Activated effector memory CD4-positive, alpha-beta T cell treated with anti-CD3 and anti-CD28 coated beads, Interleukin-2, amount 50 U/mL, for 16 hours (primary cell): ENCODE measurements at places on chromosomes 12 and 14.
A peak's percentile ranks its signal among the peaks of the same experiment; 100 is the strongest.

DNA sequence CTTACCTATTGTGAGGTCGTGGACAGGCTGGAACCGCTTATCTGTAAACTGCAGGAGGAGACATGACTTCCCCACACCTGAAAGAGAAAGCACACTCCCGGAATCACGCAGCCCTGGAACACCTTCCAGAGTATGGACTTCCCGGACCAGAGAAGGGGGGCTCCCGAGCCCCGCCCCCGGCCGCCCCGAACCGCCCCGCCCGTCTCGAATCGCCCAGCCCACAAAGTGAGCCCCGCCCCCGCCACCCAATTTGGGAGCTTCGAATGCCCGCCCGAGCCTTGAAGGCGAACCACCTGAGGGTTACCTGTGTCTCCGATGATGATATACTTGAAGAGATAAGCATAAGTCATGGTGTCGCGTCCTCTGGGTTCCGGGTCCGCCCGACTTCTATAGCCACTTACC is 235 bp downstream of the RAB2B start:
- DNase-seq: peak; percentile 94

- DNase-seq: no peak
These were observed 75.5 kb upstream of the RERGL start for GRCh38 chr12:18165422-18165871.

GRCh38 chr12:127809275-127809674 is 457.7 kb upstream of the TMEM132C start:
- no peak for DNase-seq

- DNase-seq: no peak
These were observed 238.0 kb downstream of the C12orf42 start for GRCh38 chr12:103257763-103258162.

- DNase-seq: no peak
These were observed 40.8 kb downstream of the CCNK start for GRCh38 chr14:99522025-99522401.

DNA sequence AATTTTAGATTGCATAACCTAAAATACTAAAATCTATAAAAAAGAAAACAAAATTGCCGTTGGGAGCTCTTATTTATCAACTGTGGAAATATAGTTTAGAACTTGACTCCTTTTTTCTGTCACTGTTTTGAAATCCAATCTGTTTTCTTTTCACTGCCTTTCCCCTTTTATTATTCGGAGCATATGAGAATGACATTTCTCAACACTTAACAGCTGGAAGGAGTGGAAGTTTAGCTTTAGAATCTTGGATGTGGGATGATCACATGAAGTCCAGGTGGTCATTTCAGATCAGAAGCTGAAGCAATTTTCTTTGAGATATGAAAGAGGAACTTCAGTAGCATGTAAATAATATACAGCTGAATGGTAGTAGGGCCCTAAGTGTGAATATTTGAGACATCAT is 16.7 kb downstream of the TRHDE start:
- DNase-seq: no peak

DNA sequence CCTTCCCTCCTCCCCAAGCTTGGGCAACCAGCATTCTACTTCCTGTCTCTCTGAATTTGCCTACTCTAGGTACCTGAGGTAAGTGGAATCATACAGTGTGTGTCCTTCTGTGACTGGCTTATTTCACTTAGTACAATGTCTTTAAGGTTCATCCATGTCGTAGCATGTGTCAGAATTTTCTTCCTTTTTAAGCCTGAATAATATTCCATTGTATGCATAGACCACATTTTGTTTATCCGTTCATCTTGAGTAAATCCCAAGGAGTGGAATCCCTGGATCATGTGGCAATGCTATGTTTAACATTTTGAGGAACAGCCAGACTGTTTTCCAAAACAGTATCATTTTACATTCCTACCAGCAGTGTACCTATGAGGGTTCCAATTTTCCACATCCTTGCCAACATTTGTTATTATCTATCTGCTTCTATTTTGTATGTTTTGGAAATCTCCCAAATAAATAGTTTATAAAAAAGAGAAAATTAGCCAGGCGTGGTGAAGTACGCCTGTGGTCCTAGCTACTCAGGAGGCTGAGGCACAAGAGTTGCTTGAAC is 12.4 kb downstream of the HSP90AA1 start:
- DNase-seq: no peak

DNA sequence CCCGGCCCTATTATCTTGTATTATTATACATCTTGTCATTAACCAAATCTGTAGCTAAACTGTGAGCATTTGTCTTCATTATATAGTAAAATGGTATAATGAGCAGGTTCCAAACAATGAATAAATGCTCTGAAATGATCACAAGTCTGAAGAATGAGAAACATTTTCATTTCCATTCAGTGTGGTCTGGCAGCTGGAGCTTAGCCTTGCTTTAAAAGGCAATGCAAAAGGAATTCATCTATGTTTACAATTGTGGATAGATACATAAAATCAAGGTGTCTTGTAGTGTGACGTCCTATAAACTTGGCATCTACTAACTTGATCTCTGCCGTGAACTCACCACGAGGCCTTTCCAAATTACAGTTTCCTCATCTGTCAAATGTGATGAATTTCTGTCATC is 168.3 kb downstream of the RMST start:
- no peak for DNase-seq
